Body of pancreas (tissue), 4 donors: ENCODE measurements at places on chromosomes 7 and 10.
A peak's percentile ranks its signal among the peaks of the same experiment; 100 is the strongest.

- peak; percentile 34 for DNase-seq
Observed at GRCh38 chr7:51647931-51648351, 331.3 kb upstream of the COBL start.

GRCh38 chr7:98420966-98421612 lies 20.2 kb upstream of the BAIAP2L1 start:
- DNase-seq: peak; percentile 85

DNA sequence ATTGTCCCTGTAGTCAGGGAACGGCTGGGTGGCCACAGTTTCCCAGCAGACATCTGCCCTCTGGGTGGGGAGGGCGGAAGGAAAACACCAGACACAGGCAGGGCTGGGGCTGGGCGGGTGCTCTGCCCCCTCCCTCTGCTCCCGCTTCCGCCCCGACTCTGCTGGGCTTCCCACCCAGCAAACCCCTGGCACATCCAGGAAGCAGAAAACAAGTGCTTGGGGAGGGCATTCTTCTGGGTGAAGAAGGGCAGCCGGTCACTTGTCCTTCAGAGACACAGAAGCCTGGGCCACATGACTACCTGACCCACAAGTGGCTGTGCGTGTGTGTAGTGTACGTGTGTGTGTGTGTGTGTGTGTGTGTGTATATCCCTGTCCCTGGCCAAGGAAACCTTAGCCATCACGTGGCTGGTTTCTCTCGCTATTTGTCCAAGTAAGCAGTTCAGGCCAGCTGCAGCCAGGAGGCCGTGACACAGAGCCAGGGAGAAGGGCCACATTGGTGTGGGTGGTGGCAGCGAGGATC lies 77.9 kb downstream of the ZMIZ1 start:
- DNase-seq: peak; percentile 80

DNA sequence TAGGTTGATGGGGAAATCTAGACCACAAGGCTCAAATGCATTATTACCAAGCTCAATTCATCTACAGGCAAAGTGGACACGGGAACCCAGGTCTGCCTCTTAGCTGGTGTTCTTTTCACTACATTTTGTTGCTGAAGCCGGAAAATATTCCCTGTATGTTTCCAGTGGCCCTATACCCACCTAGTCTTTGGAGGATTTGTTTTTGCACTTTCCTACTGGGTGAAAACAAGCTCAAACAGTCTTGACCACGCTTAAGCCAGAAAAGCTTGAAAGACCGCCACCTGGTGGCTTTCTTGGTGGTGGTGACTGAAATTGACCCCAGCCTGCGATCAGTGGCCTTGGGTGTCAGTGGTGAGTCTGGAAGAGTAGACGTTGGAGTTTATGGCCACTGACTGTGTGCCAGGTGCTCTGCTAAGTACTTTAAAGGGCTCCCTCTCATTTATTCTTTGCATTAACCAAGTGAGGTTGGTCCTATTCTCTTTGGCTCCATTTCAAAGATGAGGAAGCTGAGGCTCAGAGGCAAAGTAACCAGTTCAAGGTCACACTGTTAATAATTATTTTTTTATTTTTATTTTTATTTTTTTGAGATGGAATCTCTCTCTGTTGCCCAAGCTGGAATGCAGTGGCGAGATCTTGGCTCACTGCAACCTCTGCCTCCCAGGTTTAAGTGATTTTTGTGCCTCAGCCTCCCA lies 11.1 kb upstream of the CRTAC1 start:
- DNase-seq: peak; percentile 75

DNA sequence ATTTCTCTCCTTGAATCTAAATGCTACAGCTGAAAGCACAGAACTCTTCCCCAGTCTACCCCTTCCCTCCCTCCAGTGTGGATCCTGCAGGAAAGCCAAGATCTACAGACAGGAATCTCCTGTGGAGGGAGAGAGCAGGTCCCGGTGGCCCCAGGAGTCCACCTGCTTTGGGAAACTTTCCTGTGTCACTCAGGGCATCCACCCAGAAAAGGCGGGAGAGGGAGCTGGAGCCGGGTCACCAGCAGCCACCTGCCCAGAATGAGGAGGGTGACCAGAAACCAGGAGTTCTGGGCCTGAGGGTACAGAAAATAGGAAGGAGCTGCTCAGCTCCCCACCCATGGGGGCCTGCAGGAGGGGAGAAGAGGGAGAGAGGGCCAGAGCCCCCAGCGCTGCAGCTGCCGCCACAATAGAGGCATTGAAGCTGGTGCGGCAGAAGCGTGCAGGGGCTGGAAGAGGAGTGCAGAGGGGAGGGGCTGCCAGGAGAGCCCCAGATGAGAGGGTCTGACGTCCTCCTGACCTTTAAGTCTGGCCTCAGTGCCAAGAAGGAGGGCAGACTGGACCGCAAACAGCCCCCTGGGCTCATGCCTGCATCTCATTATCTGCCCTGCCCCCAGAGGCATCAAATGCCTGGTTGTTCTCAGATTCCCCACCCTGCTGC lies 56.3 kb upstream of the TMEM72 start:
- DNase-seq: no peak

- no peak for DNase-seq
Observed at GRCh38 chr10:22634093-22634492, 80.3 kb downstream of the PIP4K2A start.

- no peak for DNase-seq
Observed at GRCh38 chr10:4334871-4335270, 491.1 kb upstream of the AKR1E2 start.
